AG04450 (cell line): ENCODE measurements at places on chromosomes 2 and 18.

GRCh38 chr18:32368991-32369390 lies 101.7 kb downstream of the GAREM1 start:
- DNase-seq = no peak

- DNase-seq = no peak
Measured at GRCh38 chr2:29991086-29991485, 69.7 kb upstream of the ALK start.

DNA sequence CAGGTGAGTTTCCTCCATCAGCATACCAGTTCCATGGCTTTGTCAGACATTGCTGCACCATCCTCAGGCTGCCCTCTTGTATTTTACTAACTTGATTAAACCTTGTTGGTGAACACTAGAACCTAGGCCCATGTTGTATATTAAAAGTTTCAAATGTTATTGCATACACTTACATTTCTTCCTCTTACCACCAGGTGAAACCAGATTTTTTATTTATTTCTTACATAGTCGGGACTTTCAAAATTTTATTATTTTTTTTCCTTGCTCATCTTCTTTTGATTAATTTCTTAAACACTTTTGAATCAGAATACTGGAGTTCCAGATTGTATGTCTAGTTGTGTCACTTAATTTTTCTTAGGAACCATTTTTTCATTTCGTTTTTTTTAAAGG lies 5.9 kb downstream of the CERS6 start:
- DNase-seq = no peak

GRCh38 chr2:45833968-45834344 lies 182.5 kb downstream of the PRKCE start:
- DNase-seq = no peak

DNA sequence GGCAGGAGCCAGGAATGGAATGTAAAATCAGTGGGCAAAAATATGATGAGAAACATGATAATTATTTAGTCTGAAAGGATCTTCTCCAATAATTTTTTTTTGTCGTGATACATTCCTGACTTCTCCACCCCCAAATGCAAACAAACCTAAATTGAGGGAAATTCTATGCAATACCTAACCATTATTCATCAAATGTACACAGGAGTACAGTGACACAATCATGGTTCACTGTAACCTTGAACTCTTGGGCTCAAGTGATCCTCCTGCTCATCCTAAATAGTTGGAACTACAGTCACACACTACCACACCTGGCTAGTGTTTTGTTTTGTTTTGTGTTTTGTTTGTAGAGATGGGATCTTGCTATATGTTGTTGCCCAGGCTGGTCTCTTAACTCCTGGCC lies 46.5 kb downstream of the RAB10 start:
- DNase-seq = no peak

- DNase-seq = no peak
Measured at GRCh38 chr18:136433-136832, 21.9 kb upstream of the USP14 start.

GRCh38 chr2:170396799-170397459 lies 219.0 kb downstream of the MYO3B start:
- DNase-seq = no peak

GRCh38 chr18:32096946-32097345 lies 5.3 kb downstream of the RNF138 start:
- DNase-seq = no peak

DNA sequence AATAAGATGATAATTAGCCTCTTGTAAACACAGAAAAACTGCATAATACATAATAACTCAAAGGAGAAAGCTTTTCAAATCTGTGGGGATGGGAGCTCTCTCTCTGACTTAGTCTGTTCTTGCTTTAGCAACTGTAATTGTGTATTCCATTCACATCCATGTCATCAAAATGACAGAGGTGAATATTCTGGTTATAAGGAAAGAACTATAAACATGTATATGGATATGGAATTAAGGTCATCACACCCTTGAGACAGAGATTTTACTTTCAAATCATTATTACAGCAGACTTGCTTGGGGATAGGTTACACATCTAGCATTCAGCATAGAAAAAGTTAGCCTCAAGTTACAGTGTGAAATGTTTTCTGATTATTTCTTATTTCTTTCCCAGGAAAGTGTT lies 497.7 kb downstream of the LRP1B start:
- DNase-seq = no peak

GRCh38 chr18:26655525-26656430 lies 107.4 kb upstream of the KCTD1 start:
- DNase-seq = no peak

DNA sequence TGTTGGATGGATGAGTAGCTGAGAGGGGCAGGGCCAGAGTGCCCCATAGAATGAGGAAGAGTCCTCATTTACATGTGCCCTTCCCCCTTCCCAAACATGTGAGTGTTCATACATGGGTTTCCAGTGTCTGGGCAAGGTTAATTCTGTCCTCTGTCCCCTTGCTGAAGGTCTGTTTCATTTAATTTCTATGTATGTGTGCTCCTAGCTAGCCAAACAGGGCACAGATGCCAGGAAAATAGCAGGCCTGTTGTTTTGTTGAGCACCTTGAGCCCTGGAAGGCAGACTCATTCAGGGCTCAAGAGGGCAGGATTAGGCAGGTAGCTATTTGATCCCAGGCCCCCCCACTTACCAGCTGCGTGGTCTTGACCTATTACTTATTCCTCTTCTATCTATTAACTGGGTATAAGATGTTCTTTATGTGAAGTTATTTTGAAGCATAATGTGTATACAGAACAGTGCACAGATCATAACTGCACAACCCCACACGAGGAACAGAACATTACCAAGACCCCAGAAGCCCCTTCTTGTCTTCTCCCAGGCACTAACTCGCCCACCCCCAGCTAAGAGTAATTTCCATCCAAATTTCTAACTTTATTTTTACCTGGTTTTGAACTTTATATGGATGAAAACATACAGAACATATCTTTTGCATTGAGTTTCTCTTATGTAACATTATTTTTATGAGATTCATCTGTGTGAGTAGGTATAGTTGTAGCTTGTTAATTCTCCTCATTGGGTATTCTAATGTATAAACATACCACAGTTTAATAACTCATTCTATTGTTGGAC lies 164.3 kb downstream of the RPIA start:
- no peak for DNase-seq

GRCh38 chr2:127658146-127658545 lies 12.2 kb downstream of the GPR17 start:
- DNase-seq = no peak

DNA sequence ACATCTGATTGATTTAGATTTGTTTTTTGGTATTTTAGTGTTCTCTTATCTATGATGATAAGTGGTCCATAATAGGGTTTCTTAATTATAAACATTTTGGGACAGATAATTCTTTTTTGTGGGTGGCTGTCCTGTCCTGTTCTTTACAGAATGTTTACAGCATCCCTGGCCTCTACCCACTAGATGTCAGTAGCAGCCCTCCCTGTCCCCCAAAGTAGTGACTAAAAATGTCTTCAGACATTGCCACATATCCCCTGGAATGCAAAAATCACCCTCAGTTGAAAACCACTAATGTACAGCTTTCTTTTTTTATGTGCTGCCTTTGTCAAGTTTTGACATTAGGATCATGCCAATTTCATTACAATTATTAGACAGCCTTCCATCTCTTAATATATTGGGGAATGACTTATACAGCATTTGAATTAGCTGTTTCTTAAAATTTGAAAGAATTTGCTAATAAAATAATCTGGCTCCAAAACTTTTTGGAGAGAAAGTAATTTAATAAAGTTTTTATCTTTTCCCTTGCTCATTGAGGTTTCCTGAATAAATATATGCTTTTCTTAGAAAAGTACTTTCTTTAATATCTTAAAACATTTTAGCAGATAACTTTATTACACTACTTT lies 19.5 kb downstream of the WIPF1 start:
- peak; percentile 26 for DNase-seq

DNA sequence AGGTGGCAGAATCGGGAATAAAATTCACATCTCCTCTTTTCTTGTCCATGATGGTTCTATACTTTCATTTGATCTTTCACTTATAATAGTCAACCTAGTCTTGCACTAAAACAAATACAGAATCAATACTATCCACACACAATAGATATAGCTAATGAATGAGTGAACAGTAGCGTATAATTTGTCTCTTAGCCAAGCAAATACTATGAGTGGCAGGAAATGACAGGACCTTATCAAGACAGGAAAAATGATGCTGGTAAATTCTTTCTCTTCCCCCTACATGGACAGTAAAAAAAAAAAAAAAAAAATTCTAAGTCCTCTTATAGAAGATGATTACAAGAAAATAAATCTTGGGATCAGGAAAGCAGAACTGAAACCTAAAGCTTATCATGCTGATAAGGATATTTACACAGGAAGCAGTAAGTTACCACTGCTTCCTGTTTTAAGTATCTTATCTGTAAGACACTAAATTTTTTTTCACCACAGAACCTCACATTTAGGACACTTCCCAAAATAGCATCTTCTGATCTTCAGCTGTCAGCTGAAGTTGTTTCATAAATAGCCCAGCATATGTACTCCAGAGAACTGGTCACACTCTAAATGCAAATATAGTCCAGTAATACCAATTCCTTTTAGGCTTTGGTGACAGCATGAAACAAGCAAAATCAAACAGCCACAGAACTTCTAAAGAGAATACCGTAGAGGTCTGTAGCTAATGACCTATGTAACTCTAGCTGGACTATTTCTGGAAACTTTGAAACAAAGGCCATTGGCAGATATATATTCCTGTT lies 27.0 kb downstream of the IRS1 start:
- DNase-seq = no peak

- no peak for DNase-seq
Measured at GRCh38 chr2:207108440-207108839, 57.3 kb downstream of the KLF7 start.

GRCh38 chr2:231530099-231531011 lies at the start of gene NMUR1:
Gene NMUR1, minus strand, starts transcription at chr2:231530445. Its CDS starts 84 bp downstream, at chr2:231530361.
- DNase-seq = no peak

DNA sequence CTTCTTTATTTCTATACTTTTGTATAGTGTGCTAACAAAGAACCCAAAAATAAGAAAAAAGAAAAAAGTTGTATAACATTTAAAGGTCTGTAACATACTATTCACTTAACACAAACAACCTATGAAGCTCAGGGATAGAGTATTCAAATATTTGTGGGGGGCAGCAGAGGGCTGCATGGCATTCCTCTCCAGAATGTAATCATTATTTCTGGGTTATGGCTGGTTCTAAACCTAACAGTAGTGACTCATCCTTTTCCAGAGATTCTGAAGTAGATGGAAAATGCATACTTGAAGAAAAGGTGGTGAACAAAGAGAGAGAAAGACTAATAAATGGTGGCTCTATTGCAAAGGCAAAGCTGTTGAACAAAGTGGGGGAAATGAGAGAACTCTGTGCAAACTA lies 249.4 kb downstream of the NRXN1 start:
- DNase-seq = no peak

- no peak for DNase-seq
Measured at GRCh38 chr2:239831001-239831731, 194.0 kb downstream of the NDUFA10 start.

GRCh38 chr2:119826370-119826961 lies 66.7 kb downstream of the PTPN4 start:
- DNase-seq = no peak
